SHP77 (cell line): ENCODE measurements at places on chromosomes 11 and 22.
A peak's percentile ranks its signal among the peaks of the same experiment; 100 is the strongest.

DNA sequence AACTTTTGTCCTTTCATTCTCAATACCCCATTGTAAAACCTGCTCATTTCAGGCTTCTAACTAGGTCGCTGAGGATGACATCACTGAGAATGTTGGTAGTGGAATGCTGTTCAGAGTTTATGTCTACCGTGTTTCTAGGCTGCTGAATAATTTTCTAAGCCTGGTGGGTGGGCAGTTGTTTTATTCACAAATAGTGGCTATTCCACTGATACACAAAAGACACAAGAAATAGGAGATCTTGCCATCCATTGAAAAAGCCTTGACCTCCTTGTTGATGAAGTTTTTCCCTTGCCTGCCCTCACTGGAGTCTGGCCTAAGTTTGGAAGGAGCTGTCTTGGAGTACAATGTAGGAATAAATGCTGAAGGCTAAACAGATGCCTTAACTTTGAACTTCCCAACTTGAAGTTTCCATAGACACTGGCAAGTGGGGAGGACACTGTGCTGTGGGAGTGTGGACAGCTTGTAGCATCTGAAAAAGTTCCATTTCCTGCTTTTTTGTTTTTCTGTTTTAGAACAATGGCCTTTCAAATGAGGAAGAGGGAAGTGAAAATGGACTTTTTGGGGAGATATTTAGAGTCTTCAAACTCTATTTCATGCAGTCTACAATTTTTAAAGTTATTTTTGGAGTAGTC lies 59.2 kb downstream of the TRIM44 start:
- DNase-seq: no peak

- no peak for DNase-seq
Measured at GRCh38 chr22:20777420-20778177, 3.7 kb downstream of the SERPIND1 start.

DNA sequence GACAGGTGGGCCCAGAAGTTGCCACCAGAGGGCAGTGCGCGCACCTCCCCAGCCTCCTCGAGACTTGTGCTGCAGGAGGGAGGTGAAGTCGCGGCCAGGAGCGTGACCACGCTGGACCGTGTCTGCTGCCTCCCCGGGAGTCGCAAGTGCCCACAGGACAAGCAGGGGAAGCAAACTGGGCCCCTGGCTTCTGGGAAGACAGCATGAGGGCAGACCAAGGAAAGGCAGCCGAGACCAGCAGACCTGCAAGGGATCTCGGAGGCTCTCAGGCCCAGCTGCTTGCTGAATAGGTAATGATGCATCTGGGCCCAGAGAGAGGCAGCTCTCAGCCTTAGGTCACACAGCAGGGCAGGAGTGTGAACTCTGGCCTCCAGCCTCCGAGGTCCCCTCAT lies 17.0 kb upstream of the IL2RB start:
- peak; percentile 48 for DNase-seq

DNA sequence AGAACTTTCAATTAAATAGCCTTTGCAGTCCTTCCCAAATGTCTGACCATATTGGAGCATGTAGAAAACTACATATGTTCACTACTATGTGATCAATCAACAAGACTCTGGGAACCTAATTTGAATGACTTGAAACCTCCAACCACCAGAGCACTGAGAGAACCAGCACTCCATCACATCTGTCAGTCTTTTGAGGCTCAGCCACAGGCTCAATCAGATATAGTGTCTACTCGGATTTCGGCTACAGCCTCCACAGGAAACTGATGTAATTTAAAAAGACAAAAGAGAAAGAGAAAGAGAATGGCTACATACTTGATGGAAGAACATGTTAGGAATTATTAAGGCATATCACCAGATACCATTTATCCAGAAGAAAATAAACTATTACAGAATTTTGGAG lies 859.0 kb downstream of the FAM181B start:
- no peak for DNase-seq

- no peak for DNase-seq
Measured at GRCh38 chr11:117084992-117085391, 13.2 kb downstream of the SIK3 start.

GRCh38 chr22:21043860-21044535 lies 1.7 kb upstream of the LRRC74B start:
- no peak for DNase-seq

GRCh38 chr11:1597331-1597993 lies 632 bp downstream of the KRTAP5-2 start:
- no peak for DNase-seq

DNA sequence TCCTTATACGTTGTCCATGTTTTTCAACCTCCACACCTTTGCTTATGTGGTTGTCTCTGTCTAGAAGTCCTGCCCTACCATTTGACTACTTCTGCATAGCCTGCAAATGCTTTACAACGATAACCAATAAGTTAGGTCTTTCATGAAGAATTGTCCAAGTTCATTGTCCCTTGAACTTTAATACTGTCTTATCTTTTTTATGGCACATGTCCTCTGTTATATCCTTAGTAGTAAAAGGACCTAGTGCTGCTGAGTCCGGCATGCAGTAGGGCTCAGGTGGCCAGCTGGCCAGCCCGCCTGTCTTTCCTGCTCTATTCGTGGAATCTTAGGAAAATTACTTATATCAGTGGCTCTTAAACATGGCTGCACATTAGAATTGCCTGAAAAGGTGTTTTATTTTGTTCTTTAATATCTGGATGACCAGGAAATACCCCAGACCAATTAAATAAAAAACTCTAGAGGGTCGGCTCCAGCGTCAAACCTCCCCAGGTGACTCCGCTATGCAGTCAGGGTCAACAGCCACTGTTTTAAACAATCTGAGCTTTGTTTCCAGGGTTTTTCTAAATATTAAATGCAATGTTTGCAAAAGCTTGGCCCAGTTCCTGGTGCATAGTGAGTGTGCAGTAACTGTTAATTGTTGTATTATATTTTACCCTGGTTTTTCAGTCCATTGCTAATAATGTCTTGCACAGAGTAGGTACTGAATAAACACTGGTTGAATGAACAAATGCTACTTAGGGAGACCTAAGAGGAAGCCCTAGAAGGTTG lies 64.6 kb upstream of the SESN3 start:
- no peak for DNase-seq

DNA sequence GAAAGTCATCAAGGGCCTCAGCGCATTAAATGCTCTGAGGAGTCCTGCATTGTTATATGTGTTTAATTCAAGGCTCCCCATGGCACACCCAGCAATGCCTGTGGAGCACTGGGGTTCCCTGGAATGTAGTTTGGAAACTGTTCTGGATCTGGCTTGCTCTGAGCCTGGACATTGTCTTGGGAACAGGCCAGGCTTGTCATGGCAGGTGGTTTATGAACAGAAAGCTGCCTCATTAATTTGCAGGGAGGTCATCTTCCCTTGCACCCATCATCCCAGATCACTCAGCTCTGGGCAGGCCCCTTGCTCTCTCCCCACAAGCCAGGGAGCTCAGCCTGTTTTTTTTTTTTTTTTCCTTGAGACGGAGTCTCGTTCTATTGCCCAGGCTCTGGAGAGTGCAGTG lies 32.9 kb downstream of the RPS6KA4 start:
- no peak for DNase-seq
